ENCODE measurements at places on chromosomes 11 and 22. TPM values are rescaled to one million over a fixed set of nuclear protein-coding genes. Genes with fewer than 3 reads are reported as not detected.

Gene KCNA4
- 0.06 TPM for total RNA-seq

Gene OSBPL5
- total RNA-seq, result 12.7 TPM

Gene SLC25A45
- 0.91 TPM for total RNA-seq

Gene PTPRJ
- total RNA-seq, result 16.5 TPM

Gene NRXN2
- total RNA-seq, result 0.35 TPM

Gene ANO3
- total RNA-seq, result 0.45 TPM

Gene P2RX6
- total RNA-seq, result 2.0 TPM

Gene DUSP8
- 3.2 TPM for total RNA-seq

Gene GALNT18
- 5.0 TPM for total RNA-seq

Gene TRIM48
- total RNA-seq, result not detected

Gene DTX4
- 1.6 TPM for total RNA-seq

Gene CHRNA10
- total RNA-seq, result 0.18 TPM

Gene ANO9
- not detected for total RNA-seq

Gene INSC
- total RNA-seq, result not detected

Gene SGSM1
- total RNA-seq, result not detected

Gene FAM111B
- 19.9 TPM for total RNA-seq

Data from H4 (cell line).